HFF-Myc (cell line): ENCODE measurements at places on chromosomes 6 and 20.

DNA sequence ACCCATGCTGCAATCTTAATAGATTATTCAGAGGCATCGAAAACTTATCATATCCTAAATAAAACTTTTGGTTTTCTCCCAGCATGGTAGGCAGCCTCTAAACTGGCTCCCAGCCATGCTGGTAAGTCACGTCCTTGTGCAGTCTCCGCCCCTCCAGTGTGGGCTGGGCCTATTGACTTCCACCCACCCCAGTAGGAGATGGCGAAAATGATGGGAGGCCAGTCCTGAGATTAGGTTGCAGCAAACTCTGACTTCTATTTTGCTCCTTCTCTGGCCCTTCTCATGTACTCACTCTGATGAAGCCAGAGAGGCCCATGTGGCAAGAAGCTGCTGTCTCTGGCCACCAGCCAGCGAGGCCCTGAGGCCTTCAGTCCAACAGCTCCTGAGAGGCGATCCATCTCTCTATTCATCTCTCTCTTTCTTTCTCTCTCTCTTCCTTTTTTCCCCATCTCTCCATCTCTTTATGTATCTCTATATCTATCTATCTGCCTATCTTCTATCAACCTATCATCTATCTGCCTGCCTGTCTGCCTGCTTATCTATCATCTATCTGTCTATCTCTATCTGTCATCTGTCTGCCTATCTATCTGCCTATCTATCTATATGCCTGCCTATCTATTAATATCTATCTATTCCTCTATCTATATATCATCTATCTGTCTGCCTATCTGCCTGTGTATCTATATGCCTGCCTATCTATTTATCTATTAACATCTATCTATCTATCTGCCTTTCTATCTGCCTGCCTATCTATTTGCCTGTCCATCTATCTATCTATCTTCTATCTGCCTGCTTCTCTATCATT is 52.7 kb upstream of the STX16 start:
- peak; percentile 37 for DNase-seq

DNA sequence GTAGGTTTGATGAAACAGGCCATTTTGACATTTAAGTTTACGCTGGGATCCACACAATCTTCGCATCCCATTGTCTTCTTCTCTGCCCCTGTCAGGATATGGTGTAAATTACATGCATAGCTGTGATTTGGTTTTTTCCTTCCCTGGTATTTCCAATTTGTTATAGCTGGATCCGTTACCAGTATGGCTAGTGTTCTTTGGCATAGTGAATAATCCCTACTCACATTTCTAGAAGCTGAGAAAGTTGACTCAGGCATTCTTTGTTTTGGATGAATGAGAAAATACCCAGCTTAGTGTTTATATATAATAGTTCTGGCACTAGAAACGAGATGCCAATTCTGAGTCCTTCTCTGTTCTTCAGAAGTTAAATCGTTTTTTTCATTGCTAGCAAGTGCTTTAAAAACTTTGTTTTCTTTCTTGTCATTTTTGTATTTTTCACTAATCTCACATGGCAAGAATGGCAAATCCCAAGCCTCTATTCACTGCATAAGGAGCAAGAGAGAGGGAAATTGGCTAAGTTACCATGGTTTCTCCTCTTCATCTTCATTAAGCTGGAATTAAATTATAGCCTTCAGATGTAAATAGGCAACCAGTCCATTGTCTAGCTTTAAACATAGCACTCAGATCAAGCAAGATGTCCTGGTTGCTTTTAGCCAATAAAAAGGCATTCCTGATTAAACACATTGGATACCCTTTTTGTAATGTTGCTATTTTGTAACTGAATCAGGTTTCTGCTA is 91.9 kb upstream of the LAMP5 start:
- no peak for DNase-seq

DNA sequence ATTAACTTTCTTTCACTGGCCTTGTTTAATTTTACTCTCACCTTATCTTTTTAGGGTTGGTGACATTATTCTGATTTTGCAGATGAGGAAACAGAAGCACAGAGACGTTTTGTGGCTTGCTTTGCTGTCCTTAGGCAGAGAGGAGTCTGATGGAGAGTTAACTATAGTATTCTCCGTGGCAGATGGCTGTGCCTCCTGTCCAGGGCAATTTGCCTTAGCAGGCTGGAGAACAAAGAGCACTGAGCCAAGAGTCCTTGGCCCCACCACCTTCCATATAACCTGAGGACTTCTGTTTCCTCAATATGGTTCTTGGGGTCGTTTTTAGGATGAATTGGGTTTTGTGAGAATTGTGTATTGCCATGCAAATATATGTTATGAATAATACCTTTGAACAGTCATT is 71.4 kb upstream of the BACH2 start:
- DNase-seq, result no peak

DNA sequence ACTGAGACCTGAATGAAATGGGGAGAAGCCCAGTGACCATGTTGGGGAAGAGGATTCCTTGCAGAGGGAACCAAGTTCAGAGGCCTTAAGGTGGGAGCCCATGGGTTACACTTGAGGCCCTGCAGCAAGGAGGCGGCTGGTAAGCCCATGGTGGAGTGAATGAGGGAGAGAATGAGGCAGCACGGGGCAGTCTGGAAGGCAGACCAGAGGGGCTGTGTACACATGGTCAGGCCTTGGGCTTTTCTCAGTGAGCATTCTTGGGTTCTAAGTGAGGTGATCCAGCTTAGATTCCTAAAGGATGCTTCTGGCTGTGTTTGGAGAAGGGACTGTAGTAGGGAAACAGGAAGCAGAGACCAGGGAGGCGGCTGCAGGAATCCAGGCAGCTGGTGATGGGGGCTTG is 19.0 kb downstream of the RNF114 start:
- no peak for DNase-seq

- DNase-seq, result no peak
Observed at GRCh38 chr6:90131125-90131524, 165.5 kb downstream of the BACH2 start.

GRCh38 chr6:3013486-3013885 is 13.8 kb downstream of the NQO2 start:
- no peak for DNase-seq

- DNase-seq, result no peak
Observed at GRCh38 chr20:31922588-31922987, 29.3 kb downstream of the PDRG1 start.

GRCh38 chr20:38680500-38681306 is 43.6 kb upstream of the SLC32A1 start:
- no peak for DNase-seq

DNA sequence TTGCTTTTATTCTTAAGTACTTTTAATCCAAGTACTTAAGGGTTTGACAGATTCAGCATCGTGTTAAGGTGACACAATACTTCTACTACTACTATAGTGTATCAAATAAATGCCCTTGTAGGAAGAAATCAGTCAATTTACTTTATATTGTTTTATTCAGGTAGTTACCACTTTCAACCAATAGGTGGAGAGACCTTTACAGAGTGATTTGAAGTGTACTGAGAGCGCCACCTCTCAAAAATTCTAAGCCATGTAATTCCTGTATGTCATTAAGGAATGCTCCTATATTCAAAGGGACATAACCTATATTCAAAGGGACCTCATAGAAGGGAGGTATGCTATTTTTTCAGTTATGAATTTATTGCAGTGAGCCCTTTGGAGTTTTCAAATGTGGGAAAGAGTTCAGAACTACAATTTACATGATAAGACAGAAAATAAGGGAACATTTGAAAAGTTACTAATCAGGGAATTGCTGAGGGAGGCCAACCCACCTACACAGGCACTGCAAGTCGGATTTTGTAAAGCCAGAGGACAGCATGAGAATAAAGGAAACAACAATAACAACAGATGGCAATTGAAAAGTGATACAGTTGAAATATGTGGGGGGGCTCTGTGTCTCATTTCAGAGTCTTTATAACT is 955.6 kb downstream of the TBC1D32 start:
- no peak for DNase-seq

GRCh38 chr6:55825402-55826051 is 49.9 kb downstream of the BMP5 start:
- DNase-seq, result no peak

DNA sequence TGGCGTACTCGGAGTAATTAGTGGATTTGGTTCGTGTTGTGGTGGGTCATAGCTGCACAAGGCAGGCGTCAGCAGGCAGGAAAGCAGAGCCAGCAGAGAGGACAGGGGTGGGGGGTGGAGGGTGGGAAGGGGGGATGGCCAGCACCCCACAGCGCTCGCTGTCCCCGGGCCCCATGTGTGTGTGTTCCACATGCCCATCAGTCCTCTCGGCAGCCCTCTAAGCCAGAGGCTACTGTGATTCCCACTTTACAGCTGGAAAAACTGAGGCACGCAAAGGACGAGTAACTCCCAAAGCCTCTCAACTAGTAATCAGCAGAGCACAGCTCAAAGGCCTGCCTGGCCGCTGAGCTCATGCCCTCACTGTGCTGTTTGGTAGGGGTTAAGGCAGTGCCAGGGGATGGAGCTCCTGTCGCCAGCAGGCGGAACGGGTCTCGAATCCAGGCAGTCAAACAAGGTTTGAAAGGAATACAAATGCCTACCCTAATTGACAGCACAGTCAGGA is 175.2 kb downstream of the ZDHHC14 start:
- no peak for DNase-seq

- peak; percentile 94 for DNase-seq
Observed at GRCh38 chr6:15879371-15880261, 216.8 kb upstream of the DTNBP1 start.

- DNase-seq, result no peak
Observed at GRCh38 chr6:11679099-11679498, 99.5 kb downstream of the ADTRP start.

DNA sequence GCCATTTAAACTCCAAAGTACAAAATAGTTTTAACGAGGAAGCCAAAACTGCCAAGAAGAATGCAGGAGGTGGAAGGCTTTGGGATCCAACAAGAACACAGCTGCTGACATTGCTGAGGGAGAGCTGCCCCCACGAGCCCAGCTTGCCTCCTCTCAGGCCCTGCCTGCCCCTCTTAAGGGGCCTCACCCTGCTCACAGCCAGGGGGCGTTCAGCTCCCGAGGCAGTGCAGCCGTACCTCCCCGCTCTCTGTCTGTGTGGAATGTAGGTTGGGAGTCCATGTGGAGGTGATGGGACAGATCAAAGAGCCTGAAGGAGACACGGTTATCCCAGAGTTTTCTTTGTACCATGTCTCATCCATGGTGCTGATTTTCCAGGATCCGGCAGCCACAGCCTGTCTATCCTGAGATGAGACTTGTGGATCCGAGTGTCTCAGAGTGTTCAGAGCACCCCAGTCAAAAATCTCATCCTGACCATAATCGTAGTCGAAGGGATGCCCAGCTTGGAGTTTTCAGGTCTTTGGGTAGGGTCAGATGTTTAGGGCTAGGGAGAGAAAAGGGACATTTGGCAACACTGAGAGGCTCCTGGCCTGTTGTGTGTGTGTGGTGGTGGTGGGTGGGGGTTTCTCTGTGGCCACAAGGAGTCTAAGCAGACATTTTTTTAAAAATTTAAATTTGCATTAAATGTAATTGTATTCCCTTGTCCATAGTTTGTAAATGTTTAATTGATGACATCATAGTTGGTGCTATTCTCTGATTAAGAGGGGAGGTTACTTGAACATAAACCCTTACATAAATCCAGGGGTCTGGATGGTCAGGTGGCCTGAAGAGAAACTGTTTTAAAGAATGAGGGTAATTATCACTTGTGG is 111.4 kb upstream of the CLDN20 start:
- no peak for DNase-seq

- no peak for DNase-seq
Observed at GRCh38 chr20:14481863-14482262, 144.5 kb upstream of the FLRT3 start.

DNA sequence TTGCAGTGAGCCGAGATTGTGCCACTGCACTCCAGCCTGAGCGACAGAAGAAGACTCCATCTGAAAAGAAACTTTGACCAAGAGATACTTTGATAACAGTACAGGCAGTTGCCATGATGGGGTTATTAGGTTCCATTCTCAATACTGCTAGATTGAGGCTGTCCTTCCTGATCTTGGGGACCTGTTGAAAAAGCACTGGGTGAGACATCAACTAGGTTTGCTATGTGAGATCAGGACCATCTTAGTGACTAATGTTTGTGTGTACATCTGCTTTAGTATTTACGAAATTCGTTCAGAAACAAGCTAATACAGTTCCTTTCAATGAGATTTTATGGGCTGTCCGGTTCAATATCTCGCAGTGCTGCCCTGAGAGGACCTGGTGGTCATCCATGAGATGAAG is 2.6 kb downstream of the DSE start:
- DNase-seq, result no peak

GRCh38 chr20:32975698-32976674 is 28.2 kb downstream of the SUN5 start:
- no peak for DNase-seq
